ENCODE measurements at places on chromosomes 2 and 18.

GRCh38 chr18:24432618-24433017 is 6.1 kb downstream of the IMPACT start:
- no peak for DNase-seq

- no peak for DNase-seq
These were observed 193.4 kb downstream of the CCDC102B start for GRCh38 chr18:68991286-68991685.

GRCh38 chr2:37665604-37666362 is 5.7 kb downstream of the CDC42EP3 start:
- no peak for DNase-seq

DNA sequence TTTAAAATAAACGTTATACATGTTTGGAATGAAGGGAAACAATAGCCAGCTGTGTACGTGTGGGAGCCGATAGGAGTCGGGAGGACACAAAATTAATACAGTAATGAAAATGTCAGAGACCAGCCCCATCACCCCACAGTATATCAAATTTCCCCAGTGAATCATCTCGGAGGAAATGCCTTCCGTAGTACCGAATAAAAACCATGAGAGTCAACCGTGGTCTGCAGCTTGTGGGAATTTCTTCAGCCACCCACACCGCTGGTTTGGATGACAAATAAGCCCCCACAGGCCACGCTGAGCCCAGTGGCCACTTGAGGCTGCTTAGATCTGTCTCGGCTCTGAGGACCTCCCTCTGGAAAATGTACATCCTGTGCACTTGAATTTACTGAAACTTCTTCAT is 133.7 kb downstream of the COL6A3 start:
- no peak for DNase-seq

DNA sequence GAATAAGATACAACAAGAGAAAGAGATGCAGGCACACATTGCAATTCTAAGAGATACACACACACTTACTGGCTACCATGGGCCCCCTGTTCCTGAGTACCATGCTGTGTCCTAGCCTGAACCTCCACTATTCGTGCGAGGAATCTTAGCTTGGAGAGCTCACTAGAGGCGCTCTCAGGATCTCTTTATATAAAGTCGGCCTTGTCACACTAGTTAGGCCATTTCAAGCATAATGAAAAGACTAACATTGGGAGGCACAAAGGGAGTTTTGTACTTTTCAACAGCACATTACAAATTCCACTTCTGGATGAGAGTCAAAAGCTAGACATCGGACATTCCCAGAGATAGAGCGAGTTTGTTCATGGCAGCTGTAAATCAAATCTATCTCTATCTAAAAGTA is 365.2 kb downstream of the DSEL start:
- DNase-seq = no peak

DNA sequence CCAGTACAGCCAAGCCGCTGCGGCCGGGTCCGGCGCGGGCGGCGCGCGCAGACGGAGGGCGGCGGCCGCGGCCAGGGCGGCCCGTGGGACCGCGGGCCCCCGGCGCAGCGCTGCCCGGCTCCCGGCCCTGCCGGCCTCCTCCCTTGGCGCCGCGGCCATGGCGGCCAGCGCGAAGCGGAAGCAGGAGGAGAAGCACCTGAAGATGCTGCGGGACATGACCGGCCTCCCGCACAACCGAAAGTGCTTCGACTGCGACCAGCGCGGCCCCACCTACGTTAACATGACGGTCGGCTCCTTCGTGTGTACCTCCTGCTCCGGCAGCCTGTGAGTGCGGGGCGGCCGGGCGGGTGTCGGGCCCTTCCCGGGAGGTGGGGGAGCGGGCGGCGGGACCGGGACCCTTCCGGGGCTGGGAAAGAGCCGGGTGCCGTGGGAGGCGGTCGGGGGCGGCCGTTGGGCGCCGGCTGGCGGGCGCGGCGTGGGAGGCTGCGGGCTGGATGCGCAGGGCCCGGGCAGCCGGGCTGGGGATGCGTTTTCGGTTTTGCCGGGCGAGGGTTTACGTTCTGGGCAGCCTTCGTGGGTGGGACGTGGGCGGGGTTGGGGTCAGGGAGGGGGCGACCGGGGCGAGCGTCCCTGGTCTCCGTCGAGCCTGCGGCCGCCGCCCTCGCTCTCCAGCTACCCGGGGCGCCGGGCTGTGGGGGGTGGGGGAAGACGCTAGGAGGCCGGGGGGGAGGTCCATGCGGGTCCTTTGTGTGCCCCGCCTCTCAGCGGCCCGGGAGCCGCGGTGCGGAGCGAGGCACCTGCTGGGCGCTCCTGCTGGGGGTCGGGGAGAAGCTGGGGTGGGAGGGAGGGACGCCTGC is 537 bp downstream of the AGFG1 start:
- DNase-seq = peak; percentile 37

DNA sequence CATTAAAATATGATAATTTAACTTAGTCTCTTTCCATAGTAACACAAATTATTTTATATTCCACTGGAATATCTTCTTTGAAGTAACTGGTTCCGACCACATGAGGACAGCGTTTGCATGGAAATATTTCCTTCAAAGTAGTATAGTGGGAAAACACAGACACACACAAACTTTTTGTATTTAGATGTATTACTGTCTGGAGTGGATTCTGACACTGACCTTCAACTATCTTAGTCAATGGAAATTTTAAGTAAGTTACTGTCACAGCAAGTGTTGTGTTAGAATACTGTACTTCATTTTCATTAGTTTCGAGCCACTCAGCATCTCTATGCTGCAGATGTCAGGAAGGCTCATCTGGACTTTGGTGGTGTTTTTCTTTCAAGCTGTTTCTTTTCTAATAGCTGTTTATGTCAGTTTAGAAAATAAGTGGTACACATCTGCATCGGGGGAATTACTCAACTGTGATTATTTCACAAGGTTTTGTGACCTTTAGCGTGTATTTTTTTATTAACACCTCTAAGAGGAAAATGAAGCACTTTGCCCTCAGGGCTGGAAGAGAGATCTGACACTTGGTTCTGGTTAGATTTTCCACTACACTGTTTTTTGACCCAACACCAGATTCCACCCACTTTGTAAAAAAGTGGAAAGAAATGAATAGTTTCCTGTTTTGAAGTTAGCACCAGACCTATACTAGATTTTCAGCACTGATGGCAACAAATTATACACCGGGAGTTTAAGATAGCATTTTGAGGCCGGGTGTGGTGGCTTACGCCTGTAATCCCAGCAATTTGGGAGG is 18.9 kb upstream of the THOC1 start:
- DNase-seq = no peak

DNA sequence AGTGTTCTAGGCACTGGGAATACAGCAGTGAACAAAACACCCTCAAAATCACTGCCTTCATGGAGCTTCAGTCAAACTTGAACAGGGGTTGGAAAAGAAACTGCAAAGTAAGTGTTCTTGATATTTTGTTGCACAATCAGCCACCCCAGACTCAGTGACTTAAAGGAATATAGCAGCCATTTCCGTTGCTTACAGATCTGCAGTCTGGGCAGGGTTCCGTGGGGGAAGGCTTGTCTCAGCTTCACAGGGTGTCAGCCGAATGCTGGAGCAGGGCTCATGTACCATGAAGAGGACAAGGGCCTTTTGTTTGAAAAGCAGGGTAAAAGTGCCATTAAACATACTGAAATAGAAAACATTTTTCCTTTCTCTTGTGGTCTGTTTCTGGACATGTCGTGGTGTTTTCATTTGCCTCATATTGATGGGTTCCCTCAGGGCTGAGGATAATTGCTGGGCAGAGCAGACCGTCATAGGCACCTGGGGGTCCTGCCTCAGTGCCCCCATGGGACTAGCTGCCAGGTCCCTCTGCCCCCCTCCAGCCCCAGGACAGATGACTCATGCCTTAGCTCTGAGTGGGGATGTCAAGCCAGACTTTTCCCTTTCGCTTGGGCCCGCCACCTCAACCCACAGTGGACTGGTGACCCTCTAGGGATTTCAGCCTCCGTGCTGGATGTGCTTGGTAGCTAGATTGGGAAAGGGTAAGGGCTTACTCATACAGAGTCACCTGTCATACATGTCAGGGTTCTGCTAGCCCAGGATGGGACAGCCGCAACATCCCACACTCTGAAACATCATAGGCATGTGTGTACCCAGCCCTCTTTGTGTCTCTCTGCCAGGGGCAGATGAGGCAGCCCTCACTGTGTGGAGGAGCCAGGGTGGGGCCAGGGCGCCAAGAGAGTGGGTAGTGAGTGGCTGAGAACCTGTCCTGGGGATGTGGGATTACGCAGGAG is 96.5 kb downstream of the PTPRM start:
- no peak for DNase-seq

DNA sequence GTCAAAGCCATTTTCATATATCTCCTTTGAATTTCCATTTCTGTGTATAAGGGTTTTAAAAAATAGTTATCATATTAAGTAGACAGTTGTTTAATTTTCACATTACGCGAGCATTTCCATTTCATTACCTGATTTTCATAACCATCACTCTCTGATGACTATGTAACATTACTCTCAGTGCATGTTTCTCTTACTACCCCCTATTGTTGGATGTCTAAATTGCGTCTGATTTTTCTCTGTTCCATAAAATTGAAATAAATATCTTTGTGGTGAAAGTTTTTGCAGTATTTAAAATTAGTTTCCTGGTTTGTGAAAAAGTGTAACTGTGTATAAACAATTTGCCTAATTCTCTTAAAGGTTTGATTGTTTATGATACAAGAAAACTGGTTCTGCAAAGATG is 123.8 kb downstream of the MYO1B start:
- no peak for DNase-seq

DNA sequence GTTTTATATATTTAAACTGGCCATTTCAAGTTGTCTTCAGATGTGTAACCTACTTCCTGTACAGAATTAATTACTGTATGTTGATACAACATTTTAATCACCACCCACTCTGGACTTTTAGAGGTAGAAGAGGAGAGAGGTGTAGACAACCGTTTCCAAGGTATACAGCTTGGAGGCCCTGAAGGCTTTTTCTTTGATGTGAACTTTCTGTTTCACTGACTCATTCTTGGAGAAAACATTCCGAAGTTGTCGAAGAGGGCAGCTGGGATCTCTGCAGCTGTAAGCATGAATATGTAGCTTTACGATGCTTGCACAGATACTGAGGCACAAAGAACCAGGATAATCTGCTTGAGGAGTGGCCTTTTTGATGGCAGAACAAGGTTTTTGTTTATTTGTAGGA is 137.0 kb downstream of the NCKAP5 start:
- no peak for DNase-seq

DNA sequence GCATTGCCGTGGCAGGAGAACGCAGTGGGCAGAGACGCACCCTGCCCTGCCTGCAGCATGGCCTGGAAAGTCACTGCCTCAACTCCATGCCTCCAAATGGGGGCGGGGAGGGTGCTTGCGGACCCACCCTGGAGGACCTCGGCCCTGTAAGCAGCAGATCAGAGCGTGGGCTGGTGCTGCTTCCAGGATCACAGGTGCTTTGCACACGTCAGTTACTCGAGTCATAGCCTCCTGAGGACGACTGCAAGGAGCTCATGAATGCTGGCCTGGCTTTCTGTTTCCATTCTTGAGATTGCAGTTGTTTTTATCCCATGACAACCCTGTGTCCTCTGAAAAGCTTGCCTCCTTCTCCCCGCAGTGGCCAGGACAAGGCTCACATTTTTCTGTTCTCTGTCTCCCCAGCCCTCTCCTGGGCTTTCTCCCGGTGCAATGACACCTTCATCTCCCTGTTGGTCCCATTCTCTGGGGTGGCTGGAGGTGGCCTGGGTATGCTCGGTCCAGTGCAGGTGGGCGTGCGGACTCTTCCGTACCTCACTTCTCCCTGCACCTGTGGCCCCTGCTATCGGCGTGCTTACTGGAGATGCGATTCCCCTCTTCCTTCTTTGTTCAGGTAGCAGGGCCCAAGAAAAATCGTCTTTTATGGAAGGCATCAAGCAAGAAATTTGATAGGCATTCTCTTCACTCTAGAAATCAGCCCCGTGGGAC is 208.0 kb downstream of the GBX2 start:
- DNase-seq = no peak

- DNase-seq = no peak
These were observed 43.9 kb upstream of the FHL2 start for GRCh38 chr2:105442721-105443120.

GRCh38 chr2:216545359-216545758 is 46.7 kb downstream of the RPL37A start:
- no peak for DNase-seq

DNA sequence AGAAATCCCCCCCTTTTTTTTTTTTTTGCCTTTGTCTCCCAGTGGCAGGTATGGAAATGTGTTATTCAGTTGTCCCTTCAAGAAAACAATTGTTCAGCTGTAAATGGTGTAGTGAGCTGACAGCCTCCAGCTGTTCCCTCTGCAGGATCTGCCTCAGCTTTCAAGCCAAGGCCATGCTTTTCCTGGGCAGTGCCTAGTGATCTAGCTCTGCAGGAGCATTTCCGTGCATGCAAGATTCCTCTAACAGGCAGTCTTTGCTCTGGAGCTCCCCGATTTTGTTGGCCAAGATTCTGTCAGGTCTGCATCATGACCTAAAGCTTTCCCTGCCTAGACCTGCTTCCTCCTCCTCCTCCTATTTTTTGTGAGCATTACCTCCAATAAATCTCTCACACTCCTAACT is 300.7 kb upstream of the UBE2E3 start:
- DNase-seq = no peak

Measured in effector CD4-positive, alpha-beta T cell (primary cell).